ENCODE measurements at places on chromosomes 3 and 15. TPM values are rescaled to one million over a fixed set of nuclear protein-coding genes. Genes with fewer than 3 reads are reported as not detected.
A peak's percentile ranks its signal among the peaks of the same experiment; 100 is the strongest.

- H3K4me3 ChIP-seq, result no peak overlapping the region
- H3K4me1 ChIP-seq, result no peaks in the 10 kb centered on the region
- no peak overlapping the region for H3K27ac ChIP-seq
- no peak for DNase-seq
- no peaks in the 10 kb centered on the region for H3K36me3 ChIP-seq
Observed at GRCh38 chr3:109241459-109242186, 74.7 kb downstream of the DPPA2 start.

DNA sequence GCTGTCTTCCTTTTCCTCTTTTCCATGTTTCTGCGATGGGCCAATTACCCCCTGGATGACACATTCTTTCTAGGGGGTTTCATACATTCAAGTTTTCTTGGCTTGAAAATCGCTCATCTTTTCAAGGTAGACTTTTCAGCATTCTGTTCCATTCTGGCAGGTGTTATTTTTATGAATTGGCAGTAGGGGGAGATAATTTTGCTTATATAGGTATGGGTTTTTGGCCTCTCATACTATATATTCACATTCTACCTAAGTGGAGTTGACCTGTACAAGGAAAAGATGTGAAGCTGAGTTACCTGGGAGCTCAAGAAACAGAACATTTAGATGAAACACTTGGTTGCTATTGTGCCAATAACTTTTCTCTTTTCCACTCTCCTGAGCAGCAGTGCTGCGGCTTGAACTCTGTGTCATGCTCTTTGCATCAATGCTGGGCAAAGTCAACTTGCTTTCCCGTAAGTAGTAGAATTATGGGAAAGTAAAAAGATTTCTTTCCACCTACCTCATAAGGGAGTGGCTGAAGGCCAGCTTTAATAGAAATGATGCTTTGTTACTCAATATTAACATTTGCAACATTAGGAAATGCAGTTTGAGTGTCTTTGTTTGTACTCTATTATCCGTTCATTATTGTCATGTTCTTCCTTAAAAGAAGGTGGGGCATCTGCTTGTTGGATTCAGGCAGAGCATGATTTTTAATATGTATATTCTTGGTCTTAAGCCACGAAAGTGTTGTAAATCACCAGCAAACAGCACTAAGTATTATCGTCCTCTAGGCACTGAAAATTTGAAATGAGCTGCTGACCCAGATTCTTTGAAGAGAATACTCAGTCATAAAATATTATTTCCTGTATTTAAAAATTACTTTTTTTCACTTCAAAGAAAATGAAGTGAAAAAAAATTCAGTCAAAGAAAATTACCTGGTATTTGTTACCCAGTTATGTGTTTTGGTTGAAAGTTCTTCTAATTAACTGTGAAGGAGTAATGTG is 27.7 kb upstream of the MFSD1 start:
- no peaks in the 10 kb centered on the region for H3K27me3 ChIP-seq
- H3K36me3 ChIP-seq, result no peaks in the 10 kb centered on the region
- no peak overlapping the region for H3K4me3 ChIP-seq
- H3K4me1 ChIP-seq, result no peaks in the 10 kb centered on the region

GRCh38 chr3:89851974-89852621 is 744.7 kb downstream of the EPHA3 start:
- H3K4me3 ChIP-seq, result no peak overlapping the region
- DNase-seq, result peak; percentile 29
- H3K27ac ChIP-seq, result no peak overlapping the region
- H3K27me3 ChIP-seq, result no peaks in the 10 kb centered on the region
- H3K36me3 ChIP-seq, result no peaks in the 10 kb centered on the region

GRCh38 chr3:78601249-78601648 is 1166.5 kb downstream of the ROBO1 start:
- no peaks in the 10 kb centered on the region for H3K4me1 ChIP-seq
- no peak overlapping the region for H3K4me3 ChIP-seq
- H3K27ac ChIP-seq, result no peak overlapping the region
- H3K27me3 ChIP-seq, result no peaks in the 10 kb centered on the region

- H3K36me3 ChIP-seq, result no peaks in the 10 kb centered on the region
- no peaks in the 10 kb centered on the region for H3K27me3 ChIP-seq
- H3K4me3 ChIP-seq, result no peak overlapping the region
- no peak overlapping the region for H3K27ac ChIP-seq
- H3K4me1 ChIP-seq, result no peaks in the 10 kb centered on the region
- DNase-seq, result no peak
Observed at GRCh38 chr3:186383026-186383993, 21.3 kb upstream of the DGKG start.

GRCh38 chr15:50786871-50787270 is 21.4 kb upstream of the SPPL2A start:
- no peak overlapping the region for H3K4me3 ChIP-seq
- H3K36me3 ChIP-seq, result no peaks in the 10 kb centered on the region
- no peak for DNase-seq
- H3K27ac ChIP-seq, result no peak overlapping the region
- H3K4me1 ChIP-seq, result peaks cover 4% of the 10 kb centered on the region

DNA sequence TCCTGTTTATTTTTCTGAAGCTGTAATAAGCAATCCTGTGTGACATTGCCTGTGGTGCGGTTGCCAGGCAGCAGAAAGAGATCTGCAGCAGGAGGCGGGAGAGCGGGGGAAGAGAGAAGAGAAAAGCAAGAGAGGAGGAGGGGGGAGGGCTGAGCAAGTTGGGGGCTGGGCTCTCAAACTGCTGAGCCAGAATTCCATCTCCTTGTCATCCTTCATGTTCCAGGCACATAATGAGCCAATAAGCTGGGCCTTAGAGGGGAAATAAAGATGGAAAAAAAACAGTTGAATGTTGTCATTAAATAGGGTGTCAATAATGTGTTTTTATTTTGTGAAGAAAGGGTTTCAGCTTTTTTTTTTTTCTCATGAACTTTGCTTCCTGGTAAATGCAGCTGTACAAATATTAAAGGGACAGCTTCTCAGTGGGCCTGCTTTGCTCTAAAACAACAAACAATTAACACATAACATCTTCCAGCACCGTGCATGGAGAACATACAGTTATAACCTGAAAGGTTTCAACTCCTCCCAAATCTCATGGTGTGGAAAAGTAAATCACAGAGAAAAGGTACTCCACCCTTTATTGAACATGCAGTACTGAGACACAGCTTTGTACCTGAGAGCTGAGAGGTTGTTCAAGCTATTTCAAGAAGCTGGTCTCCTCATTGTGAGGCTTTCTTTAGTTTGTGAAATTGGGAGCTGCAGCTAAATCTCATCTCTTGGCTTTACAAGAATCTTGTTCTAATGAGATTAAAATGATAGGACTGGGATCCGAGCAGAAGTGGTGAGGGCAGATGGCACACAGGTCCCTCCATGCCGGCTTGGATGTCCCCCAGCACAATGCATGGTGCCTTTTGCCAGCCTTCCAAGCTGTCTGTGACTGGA is 451.1 kb upstream of the KCNMB2 start:
- H3K27me3 ChIP-seq, result no peaks in the 10 kb centered on the region
- DNase-seq, result peak; percentile 35
- peak overlapping the region; percentile 18 for H3K27ac ChIP-seq
- no peaks in the 10 kb centered on the region for H3K36me3 ChIP-seq
- peaks cover 16% of the 10 kb centered on the region for H3K4me1 ChIP-seq

DNA sequence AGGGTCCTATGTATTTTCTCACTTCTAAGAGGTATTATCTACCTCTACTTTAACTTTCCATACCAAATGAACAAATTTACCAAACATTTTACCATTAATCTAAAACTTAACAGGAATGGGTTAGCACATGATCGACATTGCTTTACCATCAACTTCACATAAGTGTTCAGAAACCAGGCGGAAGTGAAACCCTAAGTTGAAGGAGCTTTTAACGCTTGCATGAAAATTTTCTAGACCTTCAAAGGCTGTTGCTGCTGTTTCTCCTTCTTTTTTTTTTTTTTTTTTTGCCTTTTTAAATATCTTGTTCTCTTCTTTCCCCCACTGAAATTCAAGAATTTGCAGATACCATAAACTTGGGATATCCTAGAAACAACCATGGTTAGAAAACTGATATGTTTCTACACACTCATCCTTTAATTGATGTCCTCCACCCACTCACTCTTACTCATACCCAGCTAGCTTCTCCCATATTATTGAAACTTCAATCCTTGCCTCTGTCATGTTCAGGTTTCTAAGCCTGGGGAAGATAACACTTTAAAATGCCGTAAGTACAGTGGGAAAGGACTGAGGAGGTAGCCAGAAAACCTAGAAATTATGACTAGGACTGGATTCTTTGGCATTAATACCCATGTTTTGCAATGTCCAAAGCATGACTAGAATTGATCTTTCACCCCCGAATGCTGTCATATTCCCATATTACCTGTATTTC is 24.7 kb downstream of the MYO5A start:
- no peak for DNase-seq
- no peaks in the 10 kb centered on the region for H3K36me3 ChIP-seq
- H3K27ac ChIP-seq, result no peak overlapping the region
- H3K4me3 ChIP-seq, result no peak overlapping the region
- no peaks in the 10 kb centered on the region for H3K27me3 ChIP-seq
- H3K4me1 ChIP-seq, result no peaks in the 10 kb centered on the region

GRCh38 chr15:29473621-29474105 is 204.0 kb upstream of the NSMCE3 start:
- H3K4me3 ChIP-seq, result no peak overlapping the region
- no peaks in the 10 kb centered on the region for H3K4me1 ChIP-seq
- no peak for DNase-seq
- no peaks in the 10 kb centered on the region for H3K36me3 ChIP-seq

DNA sequence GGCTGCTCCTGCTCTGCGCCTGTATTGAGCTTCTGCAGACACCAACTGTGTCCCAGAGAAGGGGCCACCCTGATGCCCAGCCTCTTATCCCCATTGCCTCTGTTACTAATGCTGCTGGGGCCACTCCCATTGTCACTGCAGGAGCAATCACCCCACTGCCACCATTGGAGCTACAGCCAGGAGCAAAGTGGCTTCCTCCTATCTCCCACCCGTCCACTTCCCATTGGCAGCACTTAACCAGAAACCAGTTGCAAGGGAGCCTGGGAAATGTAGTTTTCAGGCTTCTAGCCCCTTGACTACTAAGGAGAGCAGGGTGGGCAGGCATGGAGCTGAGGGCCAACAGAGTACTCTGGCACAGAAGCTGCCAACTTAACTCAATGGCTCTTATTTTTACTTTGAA is 55.9 kb upstream of the KLF13 start:
- peak; percentile 6 for DNase-seq
- no peaks in the 10 kb centered on the region for H3K27me3 ChIP-seq
- H3K4me1 ChIP-seq, result no peaks in the 10 kb centered on the region
- no peaks in the 10 kb centered on the region for H3K36me3 ChIP-seq
- no peak overlapping the region for H3K4me3 ChIP-seq

- DNase-seq, result no peak
- H3K36me3 ChIP-seq, result peaks cover 16% of the 10 kb centered on the region
- H3K27ac ChIP-seq, result no peak overlapping the region
- H3K4me1 ChIP-seq, result no peaks in the 10 kb centered on the region
- H3K4me3 ChIP-seq, result no peak overlapping the region
Observed at GRCh38 chr15:56094171-56094570, 100.8 kb upstream of the NEDD4 start.

DNA sequence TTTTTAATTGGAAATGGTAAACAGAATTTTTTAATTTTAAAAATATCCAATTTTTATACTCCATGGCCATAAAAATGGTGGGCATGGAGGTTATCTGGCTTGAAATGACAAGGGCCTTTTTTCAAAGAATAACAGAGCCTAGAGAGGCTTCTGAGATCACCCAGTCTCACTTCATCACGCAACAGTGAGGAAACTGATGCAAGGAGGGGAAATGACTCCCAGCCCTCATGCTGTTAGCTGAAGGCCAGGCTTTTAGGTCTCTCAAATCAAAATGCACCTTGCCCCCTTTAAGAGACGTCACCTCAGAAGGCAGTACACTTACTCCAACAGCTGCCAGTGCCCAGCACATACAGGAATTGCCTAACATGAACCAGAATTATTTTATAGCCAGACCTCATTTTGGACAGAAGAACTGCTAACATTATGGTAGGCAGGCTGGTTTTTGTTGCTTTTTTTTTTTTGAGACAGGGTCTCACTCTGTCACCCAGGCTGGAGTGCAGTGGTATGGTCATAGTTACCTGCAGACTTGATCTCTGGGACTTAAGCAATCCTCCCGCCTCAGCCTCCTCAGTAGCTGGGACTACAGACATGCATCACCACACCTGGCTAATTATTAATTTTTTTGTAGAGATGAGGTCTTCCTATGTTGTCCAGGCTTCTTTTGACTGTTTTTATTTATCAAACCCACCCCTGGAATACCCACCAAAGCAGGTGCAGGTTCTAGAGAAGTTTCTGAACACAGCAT is 9.1 kb downstream of the RAB43 start:
- H3K36me3 ChIP-seq, result no peaks in the 10 kb centered on the region
- H3K4me3 ChIP-seq, result no peak overlapping the region
- no peak overlapping the region for H3K27ac ChIP-seq

GRCh38 chr15:96162322-96162721 is 168.2 kb upstream of the NR2F2 start:
- H3K36me3 ChIP-seq, result no peaks in the 10 kb centered on the region
- DNase-seq, result peak; percentile 78
- H3K4me1 ChIP-seq, result peaks cover 17% of the 10 kb centered on the region
- no peak overlapping the region for H3K4me3 ChIP-seq
- no peak overlapping the region for H3K27ac ChIP-seq
- H3K27me3 ChIP-seq, result no peaks in the 10 kb centered on the region

Gene GNL3
- polyA plus RNA-seq, result 65.6 TPM

Gene CLDN16
- polyA plus RNA-seq, result 0.57 TPM

Gene LRTM1
- polyA plus RNA-seq, result not detected

Gene XIRP1
- polyA plus RNA-seq, result 0.14 TPM
